ENCODE measurements at places on chromosomes 2 and 18.

GRCh38 chr18:1663879-1664705 lies 759.4 kb downstream of the ADCYAP1 start:
- DNase-seq: no peak

DNA sequence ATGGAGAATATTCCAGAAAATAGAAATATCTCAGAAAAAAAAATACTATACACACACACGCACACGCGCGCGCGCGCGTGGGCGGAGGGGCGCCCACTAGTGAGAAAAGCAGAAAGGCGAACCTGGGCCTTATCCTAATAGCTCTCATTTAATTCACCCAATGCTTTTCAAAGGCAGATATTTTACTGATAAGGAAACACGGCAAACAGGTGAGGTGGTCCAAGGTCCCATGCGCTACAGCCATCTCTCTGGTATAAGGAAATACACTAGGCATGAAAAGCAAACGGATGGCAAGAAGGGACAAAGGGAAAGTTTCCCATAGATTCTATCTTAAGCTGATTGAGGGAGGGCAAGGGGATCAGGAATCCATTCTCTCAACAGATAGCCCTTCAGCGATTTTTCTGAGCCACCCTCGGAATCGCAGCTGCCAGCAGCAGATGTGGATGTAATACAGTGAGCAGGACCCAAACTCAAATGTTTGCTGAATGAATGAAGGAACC lies 136.7 kb downstream of the TMEM247 start:
- no peak for DNase-seq

GRCh38 chr18:62693659-62694058 lies 21.7 kb upstream of the PHLPP1 start:
- DNase-seq: no peak

DNA sequence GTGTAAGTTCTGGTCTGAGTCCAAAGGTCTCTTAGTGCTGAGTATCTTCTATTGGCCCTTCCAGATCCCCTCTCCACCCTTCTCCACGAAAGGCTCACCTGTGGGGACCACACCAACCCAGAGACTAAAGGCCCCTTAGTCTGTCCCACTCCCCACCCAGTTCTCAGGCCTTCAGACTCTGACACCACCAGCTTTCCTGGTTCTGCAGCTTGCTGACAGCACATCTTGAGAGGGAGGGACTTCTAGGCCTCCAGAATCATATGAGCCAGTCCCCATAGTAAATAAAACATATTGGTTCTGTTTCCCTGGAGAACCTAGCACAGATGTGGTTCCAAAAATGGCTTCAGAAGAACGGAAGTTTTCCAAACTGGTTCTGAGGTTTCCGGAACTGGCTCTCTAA lies 38.5 kb upstream of the KLF11 start:
- DNase-seq: no peak

- DNase-seq: no peak
These were observed 261.0 kb downstream of the TPGS2 start for GRCh38 chr18:36567800-36568199.

GRCh38 chr2:237819231-237819630 lies 20.7 kb downstream of the RBM44 start:
- no peak for DNase-seq

GRCh38 chr2:134934150-134934549 lies 15.5 kb downstream of the CCNT2 start:
- no peak for DNase-seq

- DNase-seq: no peak
These were observed 24.1 kb upstream of the IHH start for GRCh38 chr2:219084791-219085190.

GRCh38 chr2:223104336-223105132 lies 52.5 kb downstream of the KCNE4 start:
- no peak for DNase-seq

- no peak for DNase-seq
These were observed 33.1 kb downstream of the IRS1 start for GRCh38 chr2:226766352-226767055.

- DNase-seq: peak; percentile 13
These were observed 25.6 kb downstream of the ZNF407 start for GRCh38 chr18:74623047-74623816.

GRCh38 chr2:30565851-30566358 lies 118.9 kb downstream of the LCLAT1 start:
- no peak for DNase-seq

DNA sequence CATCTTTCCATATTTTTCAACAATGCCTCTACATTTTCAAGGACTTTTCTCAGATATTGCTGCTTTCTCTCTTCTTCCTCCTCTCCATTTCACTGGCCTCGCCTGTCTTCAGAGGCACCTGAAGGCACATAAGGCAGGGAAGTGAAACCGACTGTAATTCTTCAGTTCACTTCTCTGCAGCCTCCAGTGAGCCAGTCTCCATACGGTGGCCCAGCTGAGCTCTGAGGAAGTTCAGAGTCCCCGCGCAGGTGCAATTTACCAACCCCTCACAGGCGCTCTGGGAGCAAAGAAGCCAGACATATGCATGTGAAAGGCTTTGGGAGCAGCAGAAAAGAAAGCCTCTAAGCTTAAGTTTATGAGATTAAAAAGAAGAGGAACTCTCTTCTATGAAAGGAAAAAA lies 12.4 kb downstream of the KLHL14 start:
- DNase-seq: no peak

GRCh38 chr18:58027341-58027740 lies 16.7 kb upstream of the NEDD4L start:
- no peak for DNase-seq

- DNase-seq: no peak
These were observed 197.5 kb downstream of the CDH20 start for GRCh38 chr18:61530681-61531080.

DNA sequence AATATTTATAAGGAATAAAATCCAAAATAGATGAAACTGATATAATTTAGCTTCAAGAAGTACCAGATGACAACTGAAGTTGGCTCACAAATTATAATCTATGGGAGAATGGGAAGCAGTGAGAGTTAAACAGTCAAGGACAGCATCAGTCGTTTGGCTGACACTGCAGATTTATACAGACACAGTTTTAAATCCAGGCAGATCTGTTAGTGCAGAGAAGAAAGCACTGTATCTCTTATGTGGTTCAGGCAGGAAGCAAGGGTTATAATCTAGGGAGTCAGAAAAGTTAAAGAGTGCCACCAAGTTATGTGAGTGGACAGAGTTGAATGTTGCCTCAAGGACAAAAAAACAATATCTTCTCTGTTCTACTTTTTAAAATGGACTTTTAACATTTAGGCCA lies 880.2 kb downstream of the TSN start:
- DNase-seq: no peak

- no peak for DNase-seq
These were observed 711.4 kb upstream of the ACVR2A start for GRCh38 chr2:147133286-147133908.

- DNase-seq: no peak
These were observed 336.4 kb upstream of the CDH20 start for GRCh38 chr18:60996822-60997221.

DNA sequence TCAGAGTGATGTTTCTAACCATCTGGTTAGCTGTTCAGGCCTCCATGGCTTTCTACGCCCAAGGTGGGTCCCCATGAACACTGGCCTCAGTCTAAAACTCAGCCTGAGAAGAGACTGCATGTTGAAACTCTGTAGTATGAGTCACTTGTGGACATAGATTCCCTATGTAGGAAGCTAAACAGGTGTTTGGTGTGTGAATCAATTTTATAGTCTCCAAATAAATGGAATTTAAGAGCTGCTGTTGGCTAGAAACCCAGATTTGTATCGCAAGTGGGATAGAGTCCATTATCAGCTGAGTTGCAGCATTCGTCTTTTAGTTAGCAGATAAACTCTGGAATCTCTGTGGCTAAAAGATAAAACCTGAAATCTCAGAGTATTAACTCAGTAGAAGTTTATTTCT lies 131.4 kb downstream of the KCNS3 start:
- DNase-seq: no peak

DNA sequence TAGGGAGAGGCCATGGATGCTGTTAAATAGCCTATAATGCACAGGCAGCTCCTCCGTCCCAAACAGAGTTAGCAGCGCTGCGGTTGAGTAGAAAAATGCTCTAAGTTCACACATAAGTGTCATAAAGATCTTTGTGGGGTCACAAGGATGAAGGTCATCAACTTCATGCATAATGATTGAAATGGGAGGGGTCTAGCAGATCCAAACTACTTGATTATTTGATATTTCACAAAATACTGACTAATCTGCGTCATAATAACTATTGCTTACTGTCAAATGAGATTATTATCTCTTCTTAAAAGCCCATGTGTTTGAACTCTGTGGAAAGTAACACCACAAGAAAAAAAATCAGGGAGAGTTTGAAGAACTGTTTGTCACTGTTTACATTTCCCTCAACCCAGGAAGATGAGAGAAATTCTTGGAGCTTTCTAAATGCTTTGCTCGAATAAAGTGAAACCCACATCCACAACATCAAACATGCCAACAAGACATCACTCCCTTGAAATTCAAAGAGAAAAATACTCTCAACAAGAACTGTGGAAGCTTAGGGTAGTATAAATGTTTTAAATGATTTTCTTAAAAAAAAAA lies 50.5 kb upstream of the CREB1 start:
- no peak for DNase-seq

- no peak for DNase-seq
These were observed 10.5 kb downstream of the CAPN10 start for GRCh38 chr2:240597054-240597418.

- no peak for DNase-seq
These were observed 1.1 kb upstream of the HOXD9 start for GRCh38 chr2:176121190-176122051.

DNA sequence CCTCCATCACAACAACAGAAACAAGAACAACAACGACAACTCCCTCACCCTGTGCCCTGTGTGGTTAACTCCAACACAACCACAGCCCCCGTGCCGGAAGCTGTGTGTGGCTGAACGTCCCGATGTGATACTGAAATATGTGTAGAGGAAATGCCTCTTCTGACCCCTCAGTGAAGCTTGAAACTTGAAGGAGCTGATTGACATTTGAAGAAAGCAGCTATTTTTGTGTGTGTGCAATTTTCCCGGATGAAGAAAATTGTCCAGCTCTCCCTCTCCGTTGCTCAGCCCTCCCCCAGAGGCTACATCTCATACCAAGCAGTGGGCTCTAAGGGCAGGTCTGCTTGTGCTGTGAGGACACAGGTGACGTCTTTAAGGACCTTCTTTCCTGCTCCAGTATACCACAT lies 173.8 kb downstream of the ICOS start:
- DNase-seq: peak; percentile 21

DNA sequence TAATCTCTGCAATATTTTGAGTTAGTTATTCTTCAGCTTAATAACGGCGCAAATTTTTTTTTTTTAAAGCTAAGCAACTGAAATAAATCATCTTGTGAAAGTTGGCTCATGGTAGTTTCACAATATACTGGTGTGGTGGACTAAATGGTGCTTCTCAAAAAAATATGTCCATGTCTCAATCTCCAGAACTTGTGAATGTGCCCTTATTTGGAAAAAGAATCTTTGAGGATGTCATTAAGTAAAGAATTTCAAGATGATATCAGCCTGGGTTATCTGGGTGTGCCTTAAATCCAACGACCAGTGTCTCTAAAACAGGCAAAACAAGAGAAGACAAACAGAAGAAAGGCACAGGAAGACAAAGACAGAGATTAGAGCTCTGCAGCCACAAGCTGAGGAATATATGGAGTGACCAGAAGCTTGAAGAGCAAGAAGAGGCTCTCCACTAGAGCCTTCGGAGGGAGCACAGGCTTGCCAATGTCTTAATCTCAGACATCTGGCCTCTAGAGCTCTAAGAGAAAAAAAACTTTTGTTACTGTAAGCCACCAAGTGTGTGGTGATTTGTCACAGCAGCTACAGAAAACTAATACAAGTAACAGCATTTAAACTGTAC lies 71.4 kb downstream of the HNMT start:
- no peak for DNase-seq

DNA sequence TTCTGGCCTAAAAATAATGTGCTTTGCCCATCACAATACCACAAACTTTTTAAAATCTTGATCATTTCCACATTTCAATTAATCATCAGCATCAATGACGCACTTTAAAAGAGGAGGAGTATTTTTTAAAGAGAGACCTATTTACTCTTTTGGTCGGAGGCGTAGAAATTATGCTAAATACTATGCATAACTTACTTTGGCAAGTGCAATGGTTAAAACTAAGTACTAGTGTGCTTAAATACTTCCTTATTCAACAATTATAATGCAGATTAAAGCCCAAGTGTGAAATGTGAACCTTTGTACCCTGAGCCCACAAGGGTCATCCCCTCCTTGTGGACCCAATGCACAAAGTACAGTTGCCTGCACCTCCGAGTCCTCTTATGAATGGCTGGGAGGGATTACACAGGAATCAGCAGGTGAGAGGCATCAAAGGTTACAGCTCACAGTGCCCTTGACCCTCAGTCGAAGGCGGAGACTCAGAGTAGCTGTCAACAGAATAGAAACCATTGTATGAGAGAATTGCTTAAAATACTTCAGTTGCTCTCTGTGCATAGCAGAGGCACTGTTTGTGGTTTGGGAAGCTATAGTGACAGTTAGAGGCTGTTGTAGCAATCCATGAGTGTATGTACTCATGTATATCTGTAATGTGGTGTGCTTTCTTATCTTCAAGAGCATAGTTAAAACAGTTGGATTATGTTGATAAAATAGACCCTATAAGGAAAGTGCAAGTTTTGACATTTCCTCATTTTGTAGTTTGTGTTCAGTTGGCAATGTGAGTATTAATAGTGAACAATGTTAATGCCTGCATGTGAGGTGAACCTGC lies 151.7 kb upstream of the ITGA4 start:
- DNase-seq: no peak

DNA sequence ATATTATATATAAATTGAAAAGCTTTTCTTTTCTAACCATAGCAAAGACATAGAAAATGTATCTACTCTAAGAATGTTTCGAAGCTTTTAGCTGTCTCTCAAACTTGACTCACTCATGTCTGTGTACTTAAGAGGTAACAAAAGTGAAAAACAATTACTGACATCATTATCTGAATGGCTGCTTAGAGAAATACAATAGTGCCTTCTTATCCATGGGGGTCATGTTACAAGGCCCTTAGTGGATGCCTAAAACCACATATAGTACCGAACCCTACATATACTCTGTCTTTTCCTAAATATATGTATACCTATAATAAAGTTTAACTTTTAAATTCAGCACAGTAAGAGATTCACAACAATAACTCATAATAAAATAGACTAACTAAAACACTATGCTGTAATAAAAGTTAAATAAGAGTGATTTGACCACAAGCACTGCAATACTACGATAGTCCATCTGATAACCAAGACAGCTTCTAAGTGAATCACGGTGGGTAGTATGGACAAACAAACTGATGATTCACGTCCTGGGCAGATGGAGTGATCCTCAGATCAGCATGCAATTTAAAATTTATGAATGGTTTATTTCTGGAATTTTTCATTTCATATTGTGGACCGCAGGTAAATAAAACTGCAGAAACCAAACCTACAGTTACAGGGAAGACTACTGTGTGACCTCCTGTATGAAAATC lies 246.2 kb downstream of the XIRP2 start:
- no peak for DNase-seq

DNA sequence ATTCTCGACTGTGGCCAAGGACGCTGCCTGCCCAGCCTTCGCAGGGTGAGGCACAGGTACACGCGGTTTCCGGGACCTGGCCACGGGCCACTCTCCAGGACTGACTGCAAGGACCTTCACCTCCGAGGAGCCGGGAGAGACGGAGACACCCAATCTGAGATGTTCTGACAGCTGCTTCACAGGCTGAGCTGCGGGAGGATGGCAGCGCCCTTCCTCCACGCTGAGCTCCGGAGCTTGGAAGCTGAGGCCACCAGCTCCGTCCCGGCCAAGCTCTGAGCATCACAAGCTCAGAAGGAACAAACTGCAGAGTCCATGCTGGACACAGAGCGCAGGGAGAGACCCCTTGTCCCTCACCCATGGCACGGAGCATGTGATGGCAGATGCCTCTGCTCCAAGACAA lies 71.1 kb upstream of the CTDP1 start:
- DNase-seq: no peak
